ENCODE measurements at places on chromosomes 12 and 14.
A peak's percentile ranks its signal among the peaks of the same experiment; 100 is the strongest.

- DNase-seq: no peak
Measured at GRCh38 chr14:60328583-60328982, 79.6 kb downstream of the PPM1A start.

GRCh38 chr12:45247589-45247988 is 31.7 kb downstream of the ANO6 start:
- no peak for DNase-seq

DNA sequence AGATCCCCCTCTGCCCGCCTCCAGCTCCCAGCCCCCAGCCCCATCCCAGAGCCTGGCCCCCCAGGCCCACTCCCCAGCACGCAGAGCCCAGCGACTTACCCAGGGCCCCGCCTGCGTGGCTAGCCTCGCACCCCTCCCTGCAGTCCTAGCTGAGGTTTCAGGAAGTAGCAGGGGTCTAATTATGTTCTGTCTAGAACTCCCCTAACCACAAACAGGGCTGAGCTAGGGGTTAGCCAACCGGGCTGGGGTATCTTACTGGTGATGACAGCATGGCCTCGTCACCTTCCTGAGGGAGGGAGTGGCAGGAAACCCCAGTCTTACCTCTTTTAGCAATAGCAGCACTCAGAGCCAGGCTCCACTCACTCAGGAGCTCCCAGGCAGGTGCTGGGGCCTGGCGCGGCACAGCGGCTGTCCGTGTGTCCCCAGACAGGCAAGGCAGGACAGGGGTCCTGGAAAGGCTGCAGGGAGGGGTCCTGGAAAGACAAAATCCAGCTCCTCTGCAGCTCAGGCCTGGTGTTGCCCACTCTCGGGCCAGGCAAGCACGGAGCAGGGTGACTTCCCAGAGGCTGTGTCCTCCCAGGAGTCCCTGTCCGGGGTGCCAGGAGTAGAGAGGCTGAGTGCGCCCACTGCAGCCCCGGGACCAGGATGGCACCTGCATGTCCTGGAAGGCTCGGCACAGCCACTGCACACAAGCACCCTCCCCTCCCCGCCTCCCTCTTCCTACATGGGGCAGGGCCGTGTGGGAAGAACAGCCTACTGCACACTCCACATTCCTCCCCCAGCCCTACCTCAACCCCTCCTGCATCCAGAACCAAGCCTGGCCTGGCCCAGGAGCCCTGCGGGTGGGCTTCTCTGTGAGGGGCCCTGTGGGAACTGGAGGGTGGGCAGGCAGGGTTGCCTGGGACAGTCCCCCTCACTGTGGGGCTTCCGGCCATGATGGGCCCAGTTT is at the start of gene GPR132:
GPR132 (minus strand) TSS at position 151 of the 949 bp plus-strand sequence. CDS start 10,010 bp downstream, outside the sequence.
- DNase-seq: peak; percentile 71

DNA sequence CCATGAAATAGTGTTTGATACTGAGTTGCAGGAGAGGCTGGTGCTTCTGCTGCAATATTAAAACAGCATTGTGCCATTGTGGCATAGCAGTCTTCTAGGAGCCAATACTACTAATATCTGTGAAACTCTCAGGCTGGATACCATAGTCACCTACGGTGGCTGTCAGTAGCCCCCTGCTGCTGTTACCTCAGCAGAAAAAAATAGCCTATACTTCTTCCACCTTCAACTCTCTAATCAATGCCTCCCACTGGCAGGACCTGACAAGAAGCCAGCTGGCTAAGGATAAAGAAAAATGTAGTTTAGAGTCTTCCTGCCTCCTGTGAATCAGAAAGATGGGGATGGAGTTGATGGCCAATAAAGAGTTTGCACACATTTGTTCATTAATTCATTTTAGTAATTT is 91.6 kb downstream of the PDE3A start:
- no peak for DNase-seq

GRCh38 chr12:99529966-99530365 is 117.6 kb upstream of the GARIN6 start:
- DNase-seq: no peak

GRCh38 chr14:49306152-49306751 is 279.9 kb downstream of the RPS29 start:
- no peak for DNase-seq

DNA sequence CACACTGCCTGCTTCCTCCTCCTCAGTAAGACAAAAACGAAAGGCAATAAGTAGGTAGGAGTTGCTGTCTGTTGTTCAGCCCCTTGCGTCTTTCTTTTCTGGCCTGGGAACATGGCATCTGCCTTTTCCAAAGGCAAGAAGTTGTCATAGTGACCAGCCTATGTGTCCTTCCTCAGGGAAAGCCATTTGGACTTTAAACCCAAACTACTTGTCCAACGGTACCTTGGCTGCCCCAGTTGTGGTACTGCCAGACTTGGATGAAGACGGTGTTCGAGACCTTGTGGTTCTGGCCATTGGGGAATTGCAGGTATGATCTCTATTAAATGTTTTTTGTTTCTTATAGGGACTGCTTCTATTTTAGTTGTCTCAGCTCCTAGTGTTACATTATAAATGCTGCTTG is 18.5 kb downstream of the FAM234B start:
- no peak for DNase-seq

GRCh38 chr14:21796916-21797315 is 123.3 kb upstream of the OR4E1 start:
- no peak for DNase-seq

GRCh38 chr12:63805704-63806672 is 26.3 kb downstream of the RXYLT1 start:
- DNase-seq: no peak

GRCh38 chr14:101126731-101127130 is 223.2 kb upstream of the RTL1 start:
- no peak for DNase-seq

GRCh38 chr12:74983917-74984316 is 225.7 kb downstream of the KCNC2 start:
- no peak for DNase-seq

- DNase-seq: no peak
Measured at GRCh38 chr14:33030386-33030785, 91.7 kb downstream of the NPAS3 start.

DNA sequence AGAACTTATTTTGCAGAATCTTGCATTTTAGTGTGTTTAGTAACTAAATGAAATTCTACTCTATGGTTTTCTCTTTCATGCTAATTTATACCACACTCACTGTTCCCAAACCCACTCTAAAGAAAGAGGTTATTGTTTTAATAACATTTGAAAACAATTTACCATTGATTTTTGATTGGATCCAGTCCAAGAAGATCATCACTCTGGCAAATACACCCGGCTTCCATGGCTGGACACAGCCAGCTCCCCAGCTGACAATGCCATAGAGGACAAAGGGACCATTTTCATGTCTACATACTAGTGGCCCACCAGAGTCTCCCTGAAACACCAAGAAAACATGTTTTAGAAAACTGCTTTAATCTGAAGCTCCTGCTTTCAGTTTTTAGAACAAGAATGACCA is 42.4 kb downstream of the OVCH1 start:
- no peak for DNase-seq

GRCh38 chr12:92973614-92974013 is 44.5 kb upstream of the EEA1 start:
- DNase-seq: no peak

DNA sequence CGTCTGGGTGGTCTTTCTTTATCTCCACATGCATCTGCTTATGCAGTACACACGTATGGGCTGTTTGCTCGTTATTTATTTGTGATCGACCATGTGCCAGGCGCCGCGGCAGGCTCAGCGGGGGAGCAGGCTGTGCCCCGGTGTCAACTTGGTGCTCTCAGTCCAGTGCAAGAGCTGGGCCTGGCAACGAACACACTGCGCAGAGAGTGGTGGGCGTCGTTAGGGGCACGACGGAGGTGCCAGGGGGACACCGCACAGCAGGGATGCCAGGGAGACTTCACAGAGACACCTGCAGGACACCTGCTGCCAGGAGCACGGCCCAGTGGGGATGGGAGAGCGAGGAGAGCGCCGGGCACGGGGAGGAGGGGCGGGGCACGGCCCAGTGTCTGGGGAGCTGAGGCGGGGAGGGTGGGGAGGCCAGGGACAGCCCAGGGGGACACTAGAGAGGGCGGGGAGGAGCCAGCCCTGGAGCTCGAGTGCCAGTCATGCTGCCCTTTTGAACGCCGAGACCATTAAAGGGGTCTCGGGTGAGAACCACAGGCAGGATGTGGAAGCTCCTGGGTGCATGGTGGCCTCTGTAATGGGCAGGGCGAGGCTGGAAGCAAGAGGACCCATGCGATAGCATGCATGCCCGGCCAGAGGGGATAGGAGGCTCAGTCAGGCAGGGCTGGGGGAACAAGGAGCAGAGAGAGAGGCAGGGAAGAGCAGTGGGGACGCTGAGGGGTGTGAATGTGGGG is 652 bp upstream of the LRCOL1 start:
- no peak for DNase-seq

- DNase-seq: no peak
Measured at GRCh38 chr12:63400718-63401117, 249.7 kb upstream of the AVPR1A start.

DNA sequence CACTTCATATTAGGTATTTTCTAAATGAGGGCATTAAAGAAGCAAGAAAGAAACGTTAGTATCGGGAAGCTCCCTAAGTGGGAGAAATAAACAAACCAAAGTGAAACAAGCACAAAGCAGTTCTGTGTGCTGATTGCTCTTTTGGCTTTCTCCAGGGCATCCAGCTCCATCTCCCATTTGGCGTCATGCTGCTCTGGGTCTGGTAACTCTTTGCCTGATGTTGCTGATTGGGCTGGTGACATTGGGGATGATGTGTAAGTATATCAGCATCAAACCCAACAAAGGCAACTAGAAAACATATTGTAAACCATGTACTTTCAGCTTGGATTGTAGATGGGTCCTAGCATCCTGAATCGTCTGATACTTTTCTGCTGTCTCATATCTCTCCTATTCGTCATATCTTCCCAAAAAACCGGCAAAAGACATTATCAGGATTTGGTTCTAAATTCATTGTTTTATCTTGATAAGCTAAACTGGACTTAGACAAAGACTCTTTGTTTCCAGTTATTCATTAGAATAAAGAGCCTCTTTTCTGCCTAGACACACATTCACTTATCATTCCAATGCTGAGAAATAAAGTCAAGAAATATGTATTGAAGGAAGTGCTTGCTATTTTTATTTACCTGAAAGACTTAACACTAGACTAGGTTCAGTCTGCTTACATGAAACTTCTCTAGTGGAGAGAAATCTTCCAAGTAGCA is 2.4 kb downstream of the CLEC12B start:
- DNase-seq: no peak

- DNase-seq: no peak
Measured at GRCh38 chr12:16037533-16037932, 126.4 kb downstream of the DERA start.

GRCh38 chr12:25701290-25701689 is 148.2 kb upstream of the LMNTD1 start:
- DNase-seq: no peak

- DNase-seq: no peak
Measured at GRCh38 chr14:77979666-77980351, 179.9 kb downstream of the ADCK1 start.

DNA sequence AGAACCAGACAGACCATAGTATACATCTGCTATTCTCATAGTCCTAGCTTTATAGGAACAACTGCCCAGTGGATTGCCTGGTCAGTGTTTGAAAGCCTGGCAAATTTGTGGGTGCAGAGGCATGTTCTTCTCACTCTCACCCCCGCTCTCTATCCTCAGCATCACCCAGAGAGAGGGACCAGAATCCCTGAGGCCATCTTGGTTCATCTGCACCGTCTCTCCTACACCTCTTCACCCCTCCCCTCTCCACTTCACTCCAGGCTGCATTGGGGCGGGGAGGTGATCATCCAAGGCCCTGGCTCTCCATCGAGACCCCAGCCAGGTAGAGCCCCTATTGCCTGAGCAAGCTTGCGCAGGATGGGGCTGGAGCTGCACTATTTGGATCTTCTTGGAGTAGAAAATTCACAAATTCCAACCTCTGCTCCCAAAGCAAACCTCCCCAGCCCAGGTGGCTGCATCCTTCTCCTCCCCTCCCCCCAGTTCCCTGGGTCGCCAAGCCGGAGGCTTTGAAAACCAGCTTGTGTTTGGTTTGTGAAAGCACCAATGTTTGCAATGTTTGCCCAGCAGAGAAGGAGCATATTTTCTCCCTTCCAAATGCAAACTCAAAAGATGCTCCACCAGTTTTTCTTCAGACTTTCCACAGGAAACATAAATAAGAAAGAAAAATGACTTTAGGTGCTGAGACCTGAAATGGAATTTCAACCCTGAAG is 18.6 kb upstream of the COL2A1 start:
- no peak for DNase-seq

- DNase-seq: no peak
Measured at GRCh38 chr14:96055753-96056508, 16.8 kb downstream of the C14orf132 start.

- no peak for DNase-seq
Measured at GRCh38 chr14:85075694-85076476, 454.1 kb upstream of the FLRT2 start.

GRCh38 chr12:114850661-114851275 is 166.8 kb upstream of the TBX3 start:
- no peak for DNase-seq

- no peak for DNase-seq
Measured at GRCh38 chr12:88433997-88434703, 146.1 kb downstream of the KITLG start.

DNA sequence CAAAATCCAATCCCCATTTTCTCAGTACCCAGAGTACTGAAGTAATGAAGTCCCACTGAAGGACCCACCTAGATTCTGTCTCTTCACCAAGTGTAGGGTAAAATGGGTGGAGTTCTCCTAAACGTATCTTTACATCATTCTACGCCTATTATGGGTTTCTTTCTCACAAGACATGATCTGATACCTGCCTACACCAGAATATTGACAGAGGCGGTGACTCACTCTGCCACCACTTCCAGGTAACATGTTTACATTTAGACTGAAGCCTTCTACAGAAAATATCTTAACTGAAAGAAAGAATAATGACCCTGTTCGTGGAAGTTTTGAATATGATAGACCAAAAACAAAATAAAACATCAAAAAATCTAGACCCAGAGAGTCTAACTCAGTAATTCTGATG is 89.8 kb downstream of the BTG1 start:
- peak; percentile 8 for DNase-seq

GRCh38 chr14:35506927-35507326 is 27.0 kb upstream of the INSM2 start:
- no peak for DNase-seq

GRCh38 chr12:115319446-115320040 is 635.6 kb upstream of the TBX3 start:
- no peak for DNase-seq

DNA sequence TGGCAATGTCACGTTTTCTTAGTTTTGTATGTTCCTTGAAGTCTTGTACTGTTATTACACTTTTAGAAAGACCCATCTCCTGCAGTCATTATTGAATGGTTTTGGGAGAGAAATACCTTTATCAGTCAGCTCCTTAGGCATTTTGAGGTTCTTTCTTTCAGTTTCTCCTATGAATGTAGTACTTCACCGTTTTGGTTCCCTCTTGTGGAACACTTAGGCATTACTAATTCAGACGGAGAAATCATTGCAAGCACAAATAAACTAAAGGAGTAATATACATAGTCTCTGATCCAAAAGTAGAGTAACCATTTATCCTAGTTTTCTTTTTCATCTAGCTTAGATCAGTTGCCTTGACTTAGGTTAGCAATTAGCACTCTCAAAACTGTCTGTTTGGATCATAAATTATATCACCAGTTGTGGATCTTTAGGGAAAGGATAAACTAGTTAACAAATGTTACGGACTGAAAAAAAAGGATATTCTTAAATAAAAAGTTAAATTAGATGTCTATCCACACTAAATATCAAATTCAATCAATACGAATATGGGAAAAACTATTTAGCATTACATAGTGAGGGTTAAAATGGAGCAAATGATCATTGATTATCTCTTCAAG is 1538.3 kb upstream of the SEL1L start:
- DNase-seq: no peak

- no peak for DNase-seq
Measured at GRCh38 chr12:77999074-77999715, 168.5 kb downstream of the NAV3 start.

Data from stimulated activated CD8-positive, alpha-beta memory T cell treated with anti-CD3 and anti-CD28 coated beads, Interleukin-7, amount 100 ng/mL, for 1 hour (primary cell).